Smooth muscle cell of the brain vasculature (primary cell): ENCODE measurements at places on chromosomes 16 and 17.
A peak's percentile ranks its signal among the peaks of the same experiment; 100 is the strongest.

DNA sequence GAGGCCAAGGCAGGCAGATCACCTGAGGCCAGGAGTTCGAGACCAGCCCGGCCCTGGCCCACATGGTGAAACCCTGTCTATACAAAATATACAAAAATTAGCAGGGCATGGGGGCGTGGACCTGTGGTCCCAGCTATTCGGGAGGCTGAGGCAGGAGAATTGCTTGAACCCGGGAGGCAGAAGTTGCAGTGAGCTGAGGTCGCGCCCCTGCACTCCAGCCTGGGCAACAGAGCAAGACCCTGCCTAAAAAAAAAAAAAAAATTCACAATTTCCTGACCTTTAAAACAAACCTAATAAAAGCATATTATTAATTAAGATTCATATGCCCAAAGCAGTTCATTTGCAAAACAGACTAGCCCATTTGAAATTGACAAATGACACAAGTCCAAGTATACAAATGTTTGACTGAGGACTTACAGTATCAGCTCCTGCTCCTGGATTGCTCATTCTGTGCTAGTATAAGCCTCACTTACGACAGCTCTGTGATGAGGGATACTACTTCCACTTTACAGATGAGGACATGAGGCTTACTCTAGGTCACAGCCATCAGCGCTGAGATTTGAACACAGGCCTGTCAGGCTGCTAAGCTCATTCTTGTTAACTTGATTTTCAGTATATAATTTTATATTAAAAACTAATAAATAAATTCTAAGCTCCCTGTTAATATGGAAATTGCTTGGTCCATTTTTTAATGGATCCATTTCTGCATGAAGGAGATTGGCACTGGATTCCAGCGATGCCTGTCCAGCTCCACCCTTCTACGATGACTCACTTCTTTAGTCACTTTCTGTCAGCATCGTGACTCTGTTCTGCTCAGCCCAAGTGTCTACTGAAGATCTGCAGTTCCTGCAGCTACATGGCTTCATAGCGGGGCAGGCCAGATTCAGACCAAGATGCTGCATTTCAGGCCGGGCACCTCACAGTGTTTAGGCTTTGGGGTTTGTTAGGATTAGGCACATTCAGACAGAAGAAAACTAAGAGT is 88.2 kb downstream of the WDR59 start:
- DNase-seq = no peak

GRCh38 chr17:38429476-38430100 is 1.3 kb downstream of the ARHGAP23 start:
- no peak for DNase-seq

- no peak for DNase-seq
Observed at GRCh38 chr17:7001318-7001961, 5.6 kb downstream of the ALOX12 start.

DNA sequence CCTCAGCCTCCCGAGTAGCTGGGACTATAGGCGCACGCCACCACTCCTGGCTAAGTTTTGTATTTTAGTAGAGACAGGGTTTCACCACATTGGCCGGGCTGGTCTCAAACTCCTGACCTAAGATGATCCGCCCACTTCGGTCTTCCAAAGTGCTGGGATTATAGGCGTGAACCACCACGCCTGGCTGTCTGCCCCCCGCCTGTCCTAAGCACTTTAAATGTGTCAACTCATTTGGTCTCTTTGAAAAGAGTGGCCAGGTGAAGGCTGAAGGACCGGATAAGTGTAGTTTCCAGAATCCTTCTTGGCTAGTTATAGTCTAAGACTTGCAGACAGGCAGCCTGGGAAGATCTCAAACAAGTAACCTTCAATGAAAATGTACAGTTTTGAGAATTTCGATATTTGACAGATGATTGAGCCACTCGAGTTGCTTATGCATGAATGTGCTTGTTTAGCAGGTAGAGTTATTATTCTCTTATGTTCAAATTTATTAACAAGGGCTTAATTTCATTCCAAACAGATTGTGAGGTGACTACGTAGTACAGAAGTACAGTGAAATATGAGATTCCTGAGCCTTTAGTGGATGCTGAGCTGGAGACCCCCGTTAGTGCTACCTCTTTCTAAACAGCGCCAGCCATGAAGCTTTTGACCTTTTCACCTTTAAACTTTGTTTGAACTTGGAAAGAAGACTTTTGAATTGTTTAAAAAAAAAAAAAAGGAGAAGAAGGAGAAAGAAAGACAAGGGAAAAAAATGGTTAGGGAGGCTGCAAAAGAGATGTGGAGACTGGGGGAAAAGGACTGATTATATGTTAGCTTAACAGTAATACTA is 164.4 kb upstream of the TBX2 start:
- DNase-seq = no peak

GRCh38 chr17:70171159-70171558 is 1.8 kb downstream of the KCNJ2 start:
- no peak for DNase-seq

GRCh38 chr16:27231692-27232060 is 28.4 kb downstream of the KDM8 start:
- DNase-seq = no peak

GRCh38 chr16:84839054-84839453 is 19.3 kb downstream of the CRISPLD2 start:
- no peak for DNase-seq

DNA sequence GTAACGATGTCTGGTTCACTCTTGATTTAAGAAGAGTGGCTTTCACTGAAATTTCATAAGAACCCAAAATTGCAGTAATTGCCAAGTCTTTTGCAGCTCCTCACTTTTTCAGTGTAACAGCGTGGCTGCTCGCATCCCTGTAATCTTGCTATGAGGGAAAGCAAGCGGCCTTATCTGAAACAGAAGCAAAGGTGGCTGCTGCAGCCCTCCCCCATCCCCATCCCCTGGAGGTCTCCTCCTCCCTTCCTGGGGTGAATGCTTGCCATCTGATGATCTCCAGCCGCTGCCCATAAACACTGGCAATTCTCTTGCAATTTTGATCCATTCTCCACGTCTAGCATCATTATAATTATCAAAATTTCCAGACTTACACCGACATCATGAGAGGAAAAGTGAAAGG is 182.5 kb upstream of the ASIC2 start:
- no peak for DNase-seq

GRCh38 chr16:55566432-55567175 is at the start of gene CAPNS2:
TSS of gene CAPNS2 (plus strand) at chr16:55566684. CDS start at chr16:55566757, 73 bp downstream.
- no peak for DNase-seq

- peak; percentile 77 for DNase-seq
Observed at GRCh38 chr17:1762901-1763898, 1.3 kb downstream of the SERPINF1 start.
